Hematopoietic multipotent progenitor cell treated with erythropoietin and hydrocortisone succinate and interleukin-3 and kit ligand, for 8 days (in vitro differentiated cells): ENCODE measurements at places on chromosomes 5 and 9.

DNA sequence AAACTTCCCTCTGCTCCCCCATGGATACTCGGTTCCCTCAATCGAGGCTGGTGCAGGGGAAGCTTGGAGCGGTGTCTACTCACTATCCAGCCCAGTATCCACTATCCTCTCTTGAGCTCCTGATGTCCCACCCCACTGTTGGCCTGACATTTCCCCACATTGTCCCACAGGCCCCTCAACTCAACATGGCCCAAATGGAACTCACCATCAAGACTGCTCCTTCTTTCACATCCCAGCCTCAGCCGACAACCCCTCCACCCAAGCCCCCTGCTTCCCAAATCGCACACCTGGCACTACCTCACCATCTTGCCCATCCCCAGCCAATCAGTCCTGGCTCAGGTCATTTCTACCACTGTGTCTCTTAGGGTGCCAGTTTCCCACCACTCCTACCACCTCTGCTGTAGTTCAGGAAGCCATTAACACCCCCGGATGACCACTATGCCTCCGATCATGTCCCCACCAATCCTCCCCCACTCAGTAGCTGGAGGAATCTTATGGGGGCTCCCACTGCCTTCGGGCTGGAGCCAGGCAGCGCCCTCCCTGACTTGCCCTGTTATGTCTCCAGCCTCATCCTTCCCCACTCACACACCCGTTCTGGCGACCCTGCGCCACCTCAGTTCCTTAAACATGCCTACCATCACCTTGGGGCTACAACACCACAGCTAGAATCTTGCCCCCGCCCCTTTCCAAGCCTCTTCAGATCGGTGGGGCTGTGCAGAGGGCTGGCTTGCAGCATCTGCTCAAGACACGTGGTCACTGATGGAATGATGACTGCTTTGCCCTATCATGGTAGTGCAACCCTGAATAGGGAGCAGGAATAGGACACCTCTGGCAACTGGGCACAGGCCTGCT lies 273.6 kb downstream of the FSTL4 start:
- DNase-seq = no peak

GRCh38 chr9:138098908-138099791 lies 221.6 kb downstream of the CACNA1B start:
- no peak for DNase-seq

- DNase-seq = peak; percentile 9
These were observed 2.1 kb downstream of the FAM81B start for GRCh38 chr5:95393279-95393678.

GRCh38 chr5:180154821-180155364 lies 54.1 kb downstream of the RASGEF1C start:
- no peak for DNase-seq

DNA sequence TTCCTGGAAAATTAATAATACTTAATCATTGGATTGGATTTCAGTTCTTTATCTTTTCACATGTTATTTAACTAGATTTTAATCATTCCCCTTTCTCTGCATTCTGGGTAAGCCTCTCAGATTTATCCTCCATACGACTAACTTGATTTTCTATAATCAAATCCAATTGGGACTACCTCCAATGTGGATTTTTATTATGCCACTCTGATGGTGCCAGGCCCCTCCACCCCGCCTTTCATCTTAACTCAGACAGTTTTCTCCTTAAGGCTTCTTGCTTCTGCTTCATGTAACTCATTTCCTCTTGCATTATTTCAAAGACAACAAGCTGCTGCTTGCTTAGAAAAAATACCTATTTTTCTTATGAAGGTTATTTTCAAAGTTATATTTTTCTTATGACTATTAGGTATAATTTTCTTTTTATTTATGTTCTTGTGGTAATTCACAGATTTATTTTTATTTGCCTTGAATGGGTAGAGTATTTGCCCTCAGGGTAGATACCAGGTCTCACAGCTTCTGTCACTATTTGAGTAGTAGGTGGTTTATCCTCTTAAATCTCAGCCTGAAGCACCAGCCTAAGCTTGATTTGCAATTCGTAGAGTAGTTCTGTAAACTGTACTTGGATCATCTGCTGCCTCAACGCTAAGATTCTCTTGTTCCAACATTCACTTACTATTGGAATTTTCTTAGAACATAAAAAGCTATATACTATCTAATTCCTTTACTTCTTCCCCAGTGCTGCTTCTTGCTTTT lies 659.0 kb upstream of the ARRDC3 start:
- DNase-seq = no peak

- DNase-seq = no peak
These were observed 214.1 kb upstream of the ANKRD55 start for GRCh38 chr5:56447232-56447631.

GRCh38 chr5:40268088-40268487 lies 411.6 kb upstream of the PTGER4 start:
- no peak for DNase-seq

GRCh38 chr5:109630093-109630492 lies 59.6 kb upstream of the MAN2A1 start:
- DNase-seq = no peak
